Trophoblast cell (in vitro differentiated cells and primary cell): ENCODE measurements at places on chromosomes 7 and 10.
A peak's percentile ranks its signal among the peaks of the same experiment; 100 is the strongest.

DNA sequence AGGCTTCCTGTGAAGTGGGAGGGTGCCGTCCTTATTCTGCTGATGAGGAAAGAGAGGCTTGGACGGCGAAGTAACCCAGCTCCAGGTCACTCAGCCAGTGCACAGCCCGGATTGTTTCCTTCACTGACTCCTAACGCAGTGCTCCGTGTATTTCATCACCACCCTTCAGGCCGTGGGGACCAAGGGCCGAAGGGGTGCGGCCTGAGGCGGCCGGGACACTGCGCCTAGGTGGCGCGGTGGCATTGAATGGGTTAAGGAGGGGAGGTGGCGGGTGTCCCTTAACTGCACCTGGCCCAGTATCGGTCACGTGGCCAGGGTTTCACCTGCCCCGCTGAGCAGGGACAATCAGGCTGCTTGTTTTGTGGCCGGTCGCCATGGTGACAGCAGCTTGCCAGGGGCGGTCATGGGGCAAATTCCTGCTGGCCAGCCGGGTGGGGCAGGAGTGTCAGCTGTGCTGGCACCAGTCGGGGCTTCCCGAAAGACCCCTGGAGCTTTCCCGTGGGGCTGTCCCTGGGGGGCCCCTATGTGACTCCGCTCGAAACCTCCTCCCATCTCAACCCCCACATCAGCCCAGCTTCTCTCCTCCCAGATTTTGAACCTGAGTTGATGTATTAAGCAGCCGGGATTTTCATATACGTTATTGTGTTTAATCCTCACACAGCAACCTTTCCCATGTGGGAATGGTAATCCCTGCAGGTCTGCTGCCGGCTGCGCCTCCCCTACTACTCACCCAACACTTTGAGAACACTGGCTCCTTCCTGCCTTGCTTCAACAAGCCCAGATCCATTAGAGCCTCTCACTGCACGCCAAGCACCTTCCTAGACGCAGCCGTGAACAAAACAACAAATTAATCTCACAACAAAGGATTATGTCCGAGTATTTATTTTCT is 4.4 kb upstream of the ABHD11 start:
- peak; percentile 94 for DNase-seq

GRCh38 chr10:62844280-62845011 is 28.3 kb upstream of the EGR2 start:
- no peak for DNase-seq

DNA sequence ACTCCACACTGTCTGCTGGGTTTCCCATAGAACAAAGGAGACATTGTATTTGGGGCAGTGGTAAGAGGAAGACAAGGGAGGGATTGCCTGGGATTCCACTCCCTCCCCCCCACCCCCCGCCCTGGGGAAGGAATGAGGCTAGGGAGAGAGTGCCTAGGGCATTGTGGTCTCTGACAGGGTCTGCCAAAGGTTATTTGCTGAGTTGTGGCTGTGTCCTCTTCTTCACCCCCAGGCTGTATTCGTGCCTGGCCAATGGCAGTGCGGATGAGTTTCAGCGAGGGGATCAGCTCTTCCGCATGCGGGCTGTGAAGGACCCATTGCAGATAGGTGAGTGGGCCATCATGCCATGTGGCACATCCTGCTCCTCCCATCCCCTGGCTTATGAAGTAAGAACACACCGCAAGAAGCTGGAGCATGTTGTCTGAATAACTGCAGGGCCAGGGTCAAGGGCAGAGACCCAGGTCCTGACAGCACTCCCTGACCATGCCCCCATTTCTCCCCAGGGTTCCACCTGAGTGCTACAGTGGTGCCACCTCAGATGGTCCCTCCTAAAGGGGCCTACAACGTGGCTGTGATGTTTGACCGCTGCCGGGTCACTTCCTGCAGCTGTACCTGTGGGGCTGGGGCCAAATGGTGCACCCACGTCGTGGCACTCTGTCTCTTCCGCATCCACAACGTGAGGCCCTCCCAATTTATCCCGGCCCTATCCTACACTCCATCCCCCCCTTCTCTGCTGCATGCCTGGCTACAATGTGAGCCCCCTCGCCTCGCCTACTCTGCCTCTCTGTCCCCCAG is 3.7 kb downstream of the ZSWIM8 start:
- DNase-seq, result peak; percentile 24

DNA sequence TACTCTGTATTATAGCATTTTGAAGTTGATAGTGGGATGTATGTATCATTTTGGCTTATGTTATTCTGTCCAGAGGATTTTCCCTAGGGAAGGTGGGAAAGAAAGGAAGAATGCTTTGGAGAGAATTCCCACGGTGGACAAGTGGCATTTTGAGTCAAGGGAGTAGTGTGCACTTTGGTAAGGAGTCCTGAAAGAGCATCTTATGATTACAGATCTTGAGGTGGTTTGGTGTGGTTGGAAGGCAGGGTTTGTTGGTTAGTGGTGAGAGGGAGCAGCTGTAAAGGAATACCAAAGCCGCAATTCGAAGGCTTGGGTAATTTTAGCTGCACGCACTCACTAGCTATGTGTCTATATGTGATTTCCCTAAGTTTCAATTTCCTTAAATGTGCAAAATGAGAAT is 16.1 kb downstream of the CCSER2 start:
- no peak for DNase-seq

DNA sequence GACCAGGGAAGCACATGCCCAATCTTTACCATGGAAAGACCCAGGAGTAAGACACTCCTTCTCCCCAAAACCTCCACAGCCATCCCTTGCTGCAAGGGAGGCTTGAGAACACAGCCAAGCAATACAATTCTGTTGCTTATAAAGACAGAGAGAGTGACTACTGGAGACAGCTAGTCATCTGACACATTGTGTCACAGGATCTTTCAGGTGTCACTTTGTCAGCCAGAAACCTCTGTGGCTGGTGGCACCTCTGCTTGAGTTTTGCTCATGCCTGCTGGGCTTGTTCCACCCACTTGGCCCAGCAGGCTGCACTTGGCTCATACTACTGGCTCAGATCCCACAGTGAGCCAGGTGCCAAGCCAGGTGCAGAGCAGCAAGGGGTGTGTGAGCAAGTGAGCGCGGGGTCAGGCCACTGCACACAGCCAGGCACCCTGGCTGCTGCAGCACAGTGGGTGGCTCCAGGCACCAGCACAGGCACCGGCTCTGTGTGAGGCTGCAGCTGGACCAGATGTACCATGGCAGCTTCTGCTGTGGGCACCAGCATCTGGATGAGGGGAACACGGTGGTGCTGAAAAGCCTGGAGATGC is 12.4 kb upstream of the PRLHR start:
- no peak for DNase-seq

DNA sequence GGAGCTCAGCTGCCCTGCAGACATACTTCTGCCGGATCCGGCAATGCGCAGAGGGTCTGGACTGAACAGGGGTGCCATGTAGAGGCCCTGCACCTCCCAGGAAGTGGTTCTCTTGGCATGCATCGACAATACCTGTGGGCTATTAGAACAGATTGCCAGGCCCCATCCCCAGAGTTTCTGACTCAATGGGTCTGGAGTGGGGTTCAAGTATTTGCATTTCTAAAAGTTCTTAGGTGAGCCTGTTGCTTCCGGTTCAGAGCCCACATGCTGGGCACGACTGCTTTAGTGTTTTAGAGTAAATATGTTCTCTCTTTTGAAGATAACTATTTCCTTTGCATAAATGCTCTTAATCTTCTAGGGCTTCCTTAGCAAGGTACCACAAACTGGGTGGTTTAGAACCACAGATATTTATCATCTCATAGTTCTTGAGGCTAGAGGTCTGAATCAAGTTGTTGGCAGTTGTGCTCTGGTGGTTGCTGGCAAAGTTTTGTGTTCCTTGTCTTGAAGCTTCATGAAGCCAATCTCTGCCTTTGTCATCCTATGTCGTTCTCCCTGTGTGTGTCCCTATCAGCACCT is 435.5 kb downstream of the TCERG1L start:
- no peak for DNase-seq

DNA sequence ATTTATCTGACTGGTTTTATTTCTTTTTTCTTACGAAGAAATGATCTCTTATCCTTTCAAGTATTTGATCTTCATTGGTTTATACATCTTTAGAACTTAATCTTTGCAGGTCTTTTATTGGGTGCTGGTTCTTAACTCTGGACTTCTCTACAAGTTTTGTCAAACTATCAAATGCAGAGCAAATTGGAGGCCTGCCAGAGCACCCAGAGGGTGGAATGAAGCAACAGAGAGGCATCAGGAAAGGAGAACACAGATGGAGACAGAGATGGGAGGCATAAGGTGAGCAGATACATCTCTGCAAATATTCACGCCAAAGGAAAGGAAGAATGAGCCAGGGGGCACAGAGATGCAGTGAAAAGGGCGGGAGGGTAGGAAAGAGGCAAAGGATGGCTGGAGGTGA is 130.3 kb downstream of the PKD1L1 start:
- peak; percentile 27 for DNase-seq

DNA sequence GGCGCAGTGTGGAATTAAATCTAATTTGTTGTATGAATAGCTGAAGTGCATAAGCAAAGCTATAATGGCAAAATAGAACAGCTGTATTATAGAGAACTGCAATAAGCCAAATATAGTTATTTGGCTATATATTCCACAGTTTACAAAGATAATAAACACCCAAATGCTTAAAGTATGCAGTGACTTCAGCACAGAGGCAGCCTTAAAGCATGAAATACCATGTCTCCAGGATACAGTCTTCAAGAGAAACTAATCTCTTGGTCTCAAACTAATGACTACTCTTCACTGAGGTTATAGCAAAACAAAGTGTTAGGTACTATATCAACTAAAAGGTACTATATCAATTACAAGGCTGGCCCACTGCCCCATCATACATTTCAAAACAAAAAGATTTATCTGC is 48.0 kb downstream of the NT5C2 start:
- DNase-seq, result no peak

GRCh38 chr10:79007421-79008319 is 61.1 kb upstream of the ZMIZ1 start:
- DNase-seq, result no peak

DNA sequence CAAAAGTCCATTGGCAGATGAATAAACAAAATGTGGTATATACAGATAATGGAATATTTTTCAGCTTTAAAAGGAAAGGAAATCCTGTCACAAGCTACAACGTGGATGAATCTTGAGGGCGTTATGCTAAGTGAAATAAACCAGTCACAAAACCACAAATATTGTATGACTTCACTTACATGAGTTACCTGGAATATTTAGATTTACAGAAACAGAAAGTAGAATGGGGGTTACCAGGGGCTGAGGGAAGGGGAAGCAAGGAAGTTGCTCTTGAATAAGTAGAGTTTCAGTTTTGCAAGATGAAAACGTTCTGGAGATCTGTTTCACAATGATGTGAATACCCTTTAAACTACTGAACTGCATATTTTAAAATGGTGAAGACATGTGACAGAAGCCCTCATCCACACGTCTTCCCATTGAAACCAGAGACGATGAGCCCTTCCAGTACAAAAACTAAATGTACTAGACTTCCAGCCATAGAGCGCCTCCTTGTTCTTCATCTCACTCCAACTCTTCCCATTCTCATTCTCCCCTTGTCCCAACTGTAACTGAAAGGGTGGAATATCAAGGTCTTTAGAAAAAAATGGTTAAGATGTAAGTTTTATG is 62.4 kb downstream of the MICU1 start:
- DNase-seq, result peak; percentile 19

DNA sequence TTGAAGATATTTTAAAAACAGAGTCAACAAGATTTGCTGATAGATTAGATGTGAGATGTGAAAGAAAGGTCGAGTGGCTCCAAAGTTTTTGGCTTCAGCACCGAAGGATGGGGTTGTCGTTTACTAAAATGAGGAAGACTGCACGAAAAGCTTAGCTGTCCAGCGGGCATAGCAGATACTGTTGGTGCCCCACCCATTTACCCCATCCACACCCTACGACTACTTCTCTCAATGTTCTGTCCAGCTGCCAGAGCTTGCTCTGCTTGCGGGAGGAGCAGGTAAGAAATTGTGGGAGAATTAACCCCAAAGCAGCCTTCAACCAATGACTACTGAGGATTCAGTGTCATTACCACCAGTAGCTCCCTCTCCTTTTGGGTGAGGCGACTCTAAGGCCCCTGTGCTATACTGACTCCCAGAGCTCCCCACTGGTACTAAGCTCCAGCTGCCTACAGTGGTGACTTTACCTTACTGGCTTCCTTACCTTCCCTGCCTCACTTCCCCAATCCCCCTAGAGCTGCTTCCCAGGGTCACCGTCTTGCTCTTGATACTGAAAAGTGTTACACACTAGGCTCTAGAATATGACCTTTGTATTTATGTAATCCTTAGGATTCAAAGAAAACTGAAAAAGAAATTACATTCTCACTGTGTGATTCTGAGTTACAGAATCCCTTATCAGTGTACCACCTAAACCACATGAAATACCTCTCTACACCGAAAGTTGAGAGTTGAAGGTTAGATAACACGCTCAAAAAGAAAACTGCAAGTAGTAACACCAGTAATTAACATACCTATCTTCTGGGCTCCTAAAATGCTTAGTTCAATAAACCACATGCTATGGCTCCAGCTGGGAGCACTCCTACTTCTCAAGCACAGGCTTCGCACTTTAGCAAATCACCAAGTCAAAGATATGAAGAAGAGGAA is 22.3 kb downstream of the CACUL1 start:
- no peak for DNase-seq

DNA sequence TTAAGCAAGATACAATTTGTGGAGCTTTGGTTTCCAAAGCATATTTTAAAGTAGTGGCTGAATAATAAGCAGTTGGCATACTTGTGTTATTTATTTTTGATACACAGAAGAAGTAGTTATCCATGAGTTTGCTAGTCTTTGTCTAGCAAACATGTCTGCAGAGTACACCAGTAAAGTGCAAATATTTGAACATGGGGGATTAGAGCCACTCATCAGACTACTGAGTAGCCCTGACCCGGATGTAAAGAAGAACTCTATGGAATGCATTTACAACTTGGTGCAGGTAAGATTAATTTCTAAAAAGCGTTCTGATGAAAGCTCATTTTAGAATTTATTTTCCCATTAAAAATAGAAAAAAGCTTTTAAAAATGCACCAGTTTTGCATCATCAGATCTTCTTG is 31.4 kb downstream of the ARMC3 start:
- no peak for DNase-seq

GRCh38 chr10:80462981-80463741 is 9.1 kb downstream of the TSPAN14 start:
- DNase-seq, result no peak

- DNase-seq, result no peak
These were observed 11.7 kb downstream of the HUS1 start for GRCh38 chr7:47967708-47968107.

- no peak for DNase-seq
These were observed 120.3 kb downstream of the BMPER start for GRCh38 chr7:34025600-34025999.

DNA sequence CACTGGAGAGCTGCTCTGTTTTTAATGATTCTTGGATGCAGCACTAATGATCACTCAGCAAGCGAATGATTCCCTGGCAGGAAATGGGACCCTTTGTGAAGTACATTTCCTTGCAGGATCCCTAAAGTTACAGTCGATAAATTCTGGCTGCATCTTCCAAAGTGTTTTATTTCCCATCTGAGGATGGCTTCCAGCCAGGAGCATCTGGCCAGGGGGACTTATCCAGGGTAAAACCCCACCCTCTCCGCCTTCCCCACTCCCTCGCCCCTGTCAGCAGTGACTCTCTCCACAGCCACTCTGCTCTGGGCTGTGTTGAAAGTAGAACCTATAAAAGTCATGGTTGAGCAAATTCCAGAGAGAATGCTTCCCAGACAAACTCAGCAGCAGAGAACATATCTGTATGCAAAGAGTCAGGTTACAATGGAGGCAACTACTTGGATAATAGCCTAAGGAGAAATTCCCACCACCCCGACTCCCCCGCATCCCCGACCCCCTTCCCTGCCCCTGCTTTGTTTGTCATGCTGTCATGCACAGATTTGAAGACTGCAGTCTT is 111.0 kb upstream of the ANLN start:
- no peak for DNase-seq
